ENCODE measurements at places on chromosomes 11 and 22. TPM values are rescaled to one million over a fixed set of nuclear protein-coding genes. Genes with fewer than 3 reads are reported as not detected.

Gene AIFM3
- total RNA-seq: 2.6 TPM

DNA sequence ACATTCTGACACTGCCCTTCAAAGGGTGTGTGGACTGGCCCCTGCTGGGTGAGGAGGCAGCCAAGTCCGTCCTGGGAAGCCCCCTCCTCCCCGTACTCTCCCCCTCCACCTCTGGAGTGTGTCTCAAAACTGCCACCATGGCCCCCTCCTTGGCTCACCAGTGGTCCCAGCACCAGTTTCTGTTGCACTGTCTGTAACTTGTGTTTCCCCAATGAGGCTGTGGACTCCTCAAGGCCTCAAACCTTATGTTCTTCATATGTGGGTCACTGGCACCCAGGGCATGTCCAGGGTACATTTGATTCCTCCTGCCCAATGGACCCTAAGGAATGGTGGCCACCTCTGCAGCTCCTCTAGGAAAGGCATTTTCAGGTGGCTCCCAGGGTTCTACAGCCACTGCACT, 6.6 kb upstream of the NPTXR start:
- H3K4me1 ChIP-seq: peaks cover 4% of the 10 kb centered on the region
- no peak for DNase-seq
- H3K27ac ChIP-seq: no peak overlapping the region
- no peak overlapping the region for H3K4me3 ChIP-seq
- H3K36me3 ChIP-seq: no peaks in the 10 kb centered on the region

Gene LDLRAD3
- total RNA-seq: 3.0 TPM

DNA sequence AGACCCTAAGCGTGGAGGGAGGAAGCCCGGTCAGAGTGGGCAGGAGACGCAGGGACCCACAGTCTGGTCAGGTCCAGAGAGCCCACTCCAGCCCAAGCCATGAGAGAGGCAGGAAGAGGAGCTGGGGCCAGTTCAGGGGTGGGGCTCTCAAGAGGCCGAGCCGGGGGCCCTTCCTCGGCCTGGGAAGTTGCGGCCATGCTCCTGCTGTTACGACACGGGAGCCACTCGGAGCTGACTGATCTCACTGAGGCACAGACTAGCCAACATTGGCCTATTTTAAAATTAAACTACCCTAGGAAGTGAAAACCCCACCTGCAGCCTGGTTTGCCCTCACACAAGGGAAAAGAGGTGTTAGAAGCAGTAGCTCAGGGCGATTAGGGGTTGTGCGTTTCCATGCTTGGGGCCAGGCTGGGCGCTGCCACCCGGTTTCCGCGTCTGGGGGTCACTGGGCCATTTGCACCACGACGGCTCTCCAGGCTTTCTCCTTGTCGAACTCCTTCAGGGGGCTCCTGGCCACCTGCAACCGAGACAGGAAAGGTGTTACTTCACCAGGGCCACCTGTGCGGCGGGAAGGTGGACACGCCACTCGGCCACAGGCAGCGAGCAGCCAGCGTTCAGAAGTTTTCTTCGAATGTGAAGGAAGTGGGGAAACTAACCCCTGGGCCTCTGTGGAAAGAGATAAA, 3.2 kb upstream of the TTLL8 start:
- no peak overlapping the region for H3K4me3 ChIP-seq
- peaks cover 16% of the 10 kb centered on the region for H3K4me1 ChIP-seq
- DNase-seq: no peak
- H3K36me3 ChIP-seq: no peaks in the 10 kb centered on the region
- H3K27me3 ChIP-seq: peaks cover 12% of the 10 kb centered on the region

Gene EHF
- total RNA-seq: 44.8 TPM

- no peak overlapping the region for H3K4me3 ChIP-seq
- H3K27ac ChIP-seq: no peak overlapping the region
- peaks cover 57% of the 10 kb centered on the region for H3K4me1 ChIP-seq
- no peaks in the 10 kb centered on the region for H3K27me3 ChIP-seq
Measured at GRCh38 chr11:126344141-126345080, 11.1 kb upstream of the ST3GAL4 start.

DNA sequence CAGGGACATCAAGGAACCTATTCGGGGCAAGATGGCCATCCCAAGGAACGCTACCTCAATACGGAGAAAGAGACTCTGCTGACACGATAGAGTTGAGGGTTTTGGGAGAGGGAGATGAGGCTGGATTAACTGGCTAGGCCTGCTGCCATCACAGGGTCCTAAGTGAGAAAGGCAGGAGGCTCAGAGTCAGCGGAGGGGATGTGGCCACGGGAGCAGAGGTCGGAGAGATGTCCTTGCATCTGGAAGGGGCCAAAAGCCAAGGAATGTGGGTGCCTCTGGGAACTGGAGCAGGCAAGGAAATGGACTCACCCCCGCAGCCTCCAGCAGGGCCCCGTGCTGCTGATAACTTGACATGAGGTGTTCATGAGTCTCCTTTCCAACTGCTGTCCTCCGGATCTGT, 31.0 kb upstream of the RFPL3 start:
- H3K27ac ChIP-seq: no peak overlapping the region
- no peak overlapping the region for H3K4me3 ChIP-seq
- peak; percentile 42 for DNase-seq

Gene FLRT1
- total RNA-seq: 0.26 TPM

DNA sequence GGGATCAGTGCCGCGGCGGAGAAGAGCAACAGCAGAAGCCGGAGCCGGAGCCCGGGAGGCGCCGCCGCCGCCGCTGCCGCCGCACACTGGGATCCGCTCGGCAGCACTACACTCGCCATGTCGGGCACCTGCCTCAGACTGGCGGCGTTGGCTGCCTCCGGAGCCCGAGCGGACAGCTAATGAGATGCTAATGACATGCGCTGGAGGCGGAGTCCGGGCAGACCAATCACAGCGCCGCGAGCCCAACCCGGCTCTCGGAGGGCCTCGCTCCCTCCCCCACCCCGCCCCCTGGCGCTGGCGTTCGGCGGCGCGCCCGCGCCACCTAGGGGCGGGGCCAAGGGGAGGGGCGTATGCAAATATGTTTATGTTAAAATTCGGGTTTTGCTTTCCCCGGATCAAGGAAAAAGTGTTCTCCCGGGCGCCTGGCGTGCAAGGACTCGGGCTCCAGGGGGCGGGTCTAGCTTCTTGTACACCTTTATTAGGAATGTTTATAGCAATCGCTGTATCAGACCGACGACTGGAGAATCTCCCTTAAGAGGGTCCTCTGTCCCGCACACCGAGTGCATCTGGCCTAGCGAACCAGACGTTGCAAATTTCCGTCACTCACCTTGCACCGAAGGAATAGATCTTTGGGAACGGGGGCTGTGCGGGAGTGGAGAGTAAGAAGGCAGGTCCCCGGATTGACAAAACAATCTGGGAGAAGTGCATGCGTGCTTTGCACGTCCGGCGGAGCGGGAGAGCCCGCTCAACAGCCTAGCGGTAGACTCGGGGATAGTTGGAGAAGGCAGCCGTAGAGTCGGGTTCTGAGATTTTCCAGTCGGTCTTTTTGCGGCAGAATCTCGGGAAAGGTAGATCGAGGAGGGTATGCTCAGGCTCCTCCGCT, at the start of gene CADM1:
Gene CADM1 (minus strand): TSS at position 140 of the 883 bp plus-strand sequence.
- H3K4me3 ChIP-seq: peak within 1 kb of the TSS; percentile 94
- peaks cover 16% of the 10 kb centered on the region for H3K27me3 ChIP-seq
- H3K4me1 ChIP-seq: no peaks in the 10 kb centered on the region
- no peaks in the 10 kb centered on the region for H3K36me3 ChIP-seq
- DNase-seq: peak; percentile 98
- peak within 1 kb of the TSS; percentile 96 for H3K27ac ChIP-seq

GRCh38 chr11:27837895-27838563, 137.8 kb upstream of the BDNF start:
- H3K36me3 ChIP-seq: no peaks in the 10 kb centered on the region
- H3K27ac ChIP-seq: no peak overlapping the region
- H3K4me3 ChIP-seq: no peak overlapping the region
- H3K4me1 ChIP-seq: peaks cover 5% of the 10 kb centered on the region
- peaks cover 3% of the 10 kb centered on the region for H3K27me3 ChIP-seq
- DNase-seq: no peak

GRCh38 chr22:29093501-29094300, 20.9 kb downstream of the KREMEN1 start:
- H3K4me1 ChIP-seq: peaks cover 60% of the 10 kb centered on the region
- no peak for DNase-seq
- H3K27me3 ChIP-seq: no peaks in the 10 kb centered on the region
- H3K36me3 ChIP-seq: peaks cover 12% of the 10 kb centered on the region
- no peak overlapping the region for H3K27ac ChIP-seq

GRCh38 chr11:122883646-122883979, 1.1 kb downstream of the JHY start:
- peaks cover 7% of the 10 kb centered on the region for H3K4me1 ChIP-seq
- H3K4me3 ChIP-seq: peak overlapping the region; percentile 93
- H3K27me3 ChIP-seq: peaks cover 37% of the 10 kb centered on the region

- H3K4me3 ChIP-seq: no peak overlapping the region
- no peak for DNase-seq
- H3K4me1 ChIP-seq: no peaks in the 10 kb centered on the region
- H3K27ac ChIP-seq: no peak overlapping the region
Measured at GRCh38 chr11:13923182-13923581, 39.3 kb upstream of the SPON1 start.
